Suprapubic skin (tissue), 4 donors: ENCODE measurements at places on chromosomes 6 and 20. TPM values are rescaled to one million over a fixed set of nuclear protein-coding genes. Genes with fewer than 3 reads are reported as not detected.

DNA sequence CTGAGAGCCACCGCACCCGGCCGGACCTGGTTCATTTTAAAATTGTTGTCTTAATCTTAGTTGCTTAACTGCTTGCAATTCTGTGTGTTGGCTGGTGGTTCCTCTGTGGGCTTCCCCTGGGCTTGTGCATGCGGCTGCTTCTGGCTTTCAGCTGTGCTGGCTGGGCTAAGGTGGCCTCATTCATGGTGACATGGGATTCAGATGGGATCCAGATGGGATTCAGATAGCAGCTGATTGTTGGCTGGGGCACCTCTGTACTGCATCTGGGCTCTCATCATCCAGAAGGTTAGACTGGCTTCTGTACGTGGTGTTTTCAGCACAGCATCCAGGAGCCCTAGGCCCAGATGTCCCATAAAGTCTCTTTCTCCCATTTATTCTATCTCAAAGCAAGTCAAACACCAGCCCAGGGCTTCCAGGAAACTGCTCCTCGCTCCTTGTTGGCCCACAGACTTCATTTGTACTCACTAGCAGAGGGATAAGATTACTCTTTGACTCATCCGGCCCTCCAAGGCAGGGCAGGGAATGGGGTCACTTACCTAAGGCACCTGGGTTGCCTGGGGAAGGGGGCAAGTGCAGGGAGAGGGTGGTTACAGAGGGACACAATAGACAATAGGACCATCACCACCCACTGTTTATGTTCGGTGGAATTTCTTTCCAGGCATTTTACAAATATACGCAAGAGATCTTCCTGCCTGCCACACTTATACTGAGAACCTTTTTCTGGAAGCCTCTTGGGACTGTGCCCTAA, 10.2 kb upstream of the PEDS1 start:
- DNase-seq, result peak; percentile 87

GRCh38 chr20:38790200-38791053, 15.1 kb upstream of the PPP1R16B start:
- no peak for DNase-seq

- DNase-seq, result no peak
Observed at GRCh38 chr20:4775322-4776078, 53.8 kb downstream of the PRND start.

GRCh38 chr6:142356201-142356883, 54.5 kb downstream of the ADGRG6 start:
- no peak for DNase-seq

GRCh38 chr6:46655803-46656202, 3.0 kb downstream of the SLC25A27 start:
- DNase-seq, result no peak

DNA sequence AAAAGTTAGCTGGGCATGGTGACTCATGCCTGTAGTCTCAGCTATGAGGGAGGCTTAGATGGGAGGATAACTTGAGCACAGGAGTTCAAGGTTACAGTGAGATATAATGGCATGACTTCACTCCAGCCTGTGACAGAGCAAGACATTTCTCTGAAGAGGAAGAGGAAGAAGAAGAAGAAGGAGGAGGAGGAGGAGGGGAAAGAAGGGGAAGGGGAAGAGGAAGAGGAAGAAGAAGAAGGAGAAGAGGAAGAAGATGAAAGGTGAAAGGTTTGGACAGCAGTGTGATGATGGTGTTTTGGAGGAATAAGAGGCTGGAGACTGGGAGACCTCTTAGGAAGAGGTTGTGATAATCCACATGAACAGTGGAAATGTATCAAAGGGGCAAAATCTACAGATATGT, 410.7 kb upstream of the JAG1 start:
- DNase-seq, result no peak

GRCh38 chr6:80886475-80886874, 780.0 kb downstream of the BCKDHB start:
- DNase-seq, result no peak

DNA sequence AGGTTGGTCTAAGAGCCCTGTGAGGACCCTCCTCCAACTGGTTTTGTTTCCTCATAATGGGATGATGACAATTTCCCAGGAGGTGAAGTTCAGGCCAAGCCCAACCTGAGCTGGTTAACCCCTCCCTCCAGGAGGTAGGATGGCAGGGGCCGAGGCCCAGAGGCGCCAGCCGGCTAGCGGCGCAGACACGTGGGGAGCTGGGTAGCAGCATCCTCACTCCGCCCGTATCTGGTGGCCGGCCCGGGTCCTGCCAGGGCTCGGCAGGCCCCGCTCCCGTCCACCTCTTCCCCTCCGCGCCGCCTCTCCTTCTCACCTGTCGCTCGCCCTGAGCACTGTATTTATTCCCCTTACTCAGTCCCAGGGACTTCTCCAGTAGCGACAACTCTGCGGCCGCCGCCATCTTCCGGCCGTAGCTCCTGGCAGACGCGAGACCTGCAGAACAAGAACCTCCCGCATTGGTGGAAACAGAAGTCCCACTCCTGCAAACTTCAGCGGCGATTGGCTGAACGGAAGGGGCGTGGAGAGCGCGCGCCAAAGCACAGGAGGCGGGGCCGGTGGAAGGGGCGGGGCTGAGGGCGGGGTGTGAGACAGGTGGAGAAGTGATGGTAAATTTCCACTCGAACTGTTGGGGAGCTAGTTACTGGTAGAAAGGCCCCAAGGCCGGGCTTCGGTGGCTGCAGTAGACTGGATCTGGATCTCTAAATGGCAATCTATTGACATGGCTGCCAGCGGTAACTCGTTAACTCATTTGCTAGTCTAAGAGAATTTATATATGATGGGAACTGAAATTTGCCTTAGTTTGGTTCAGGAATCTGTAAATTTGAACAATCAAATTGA, at the start of gene EEF1E1:
TSS of gene EEF1E1 (minus strand) at position 427 of the 837 bp plus-strand sequence. CDS start at position 400, 27 bp downstream.
- peak; percentile 96 for DNase-seq

DNA sequence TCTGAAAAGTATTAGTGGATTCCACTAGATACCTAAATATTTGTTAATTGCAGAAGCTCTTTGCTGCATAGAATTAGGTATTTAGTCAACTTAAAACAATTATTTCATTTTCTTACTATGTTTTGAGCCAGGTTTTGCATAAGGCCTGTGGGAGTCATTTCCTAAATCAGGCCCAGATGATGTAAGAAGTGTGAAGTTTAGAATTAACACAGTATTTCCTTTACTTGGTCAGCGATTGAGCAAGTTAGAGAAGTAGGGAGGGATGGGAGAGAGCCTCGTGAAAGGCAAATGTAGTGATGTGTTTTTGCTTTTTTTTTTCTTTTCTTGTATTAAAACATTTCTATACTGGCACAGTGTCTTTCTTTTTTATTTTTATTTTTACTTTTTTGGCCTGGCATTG, 711.1 kb downstream of the HDGFL1 start:
- DNase-seq, result no peak

Gene MRPS26
- 53.3 TPM for total RNA-seq

Gene PLG
- not detected for total RNA-seq

Gene PACSIN1
- total RNA-seq, result not detected

Gene SGK2
- total RNA-seq, result 18.2 TPM

Gene ADTRP
- 21.7 TPM for total RNA-seq
